Stimulated activated CD4-positive, alpha-beta T cell treated with anti-CD3 and anti-CD28 coated beads, Interleukin-1b, Interleukin-23, amount 100 ng/mL, for 4 hours (primary cell): ENCODE measurements at places on chromosomes 12 and 14.

DNA sequence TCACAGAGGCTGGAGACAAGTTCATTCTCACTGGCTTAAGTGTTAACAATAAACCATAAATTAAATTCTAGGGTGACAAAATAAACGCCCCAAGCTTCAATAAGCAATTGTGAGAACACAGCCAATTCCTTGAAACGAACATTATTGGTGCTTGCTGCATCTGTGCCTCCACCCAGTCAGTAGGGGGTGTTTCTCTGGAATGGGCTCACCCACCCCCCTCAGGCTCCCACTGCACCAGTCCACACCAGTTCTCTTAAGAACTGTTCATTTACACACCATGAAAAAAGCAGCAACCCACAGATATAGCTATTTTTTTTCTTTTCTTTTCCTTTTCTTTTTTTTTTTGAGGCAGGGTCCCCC is 34.7 kb downstream of the CDC42BPB start:
- DNase-seq = no peak

- DNase-seq = no peak
Measured at GRCh38 chr14:77256694-77257093, 14.3 kb downstream of the NGB start.

- DNase-seq = no peak
Measured at GRCh38 chr12:76266797-76267196, 81.4 kb downstream of the BBS10 start.

GRCh38 chr14:93729993-93730392 is 58.3 kb downstream of the PRIMA1 start:
- no peak for DNase-seq

DNA sequence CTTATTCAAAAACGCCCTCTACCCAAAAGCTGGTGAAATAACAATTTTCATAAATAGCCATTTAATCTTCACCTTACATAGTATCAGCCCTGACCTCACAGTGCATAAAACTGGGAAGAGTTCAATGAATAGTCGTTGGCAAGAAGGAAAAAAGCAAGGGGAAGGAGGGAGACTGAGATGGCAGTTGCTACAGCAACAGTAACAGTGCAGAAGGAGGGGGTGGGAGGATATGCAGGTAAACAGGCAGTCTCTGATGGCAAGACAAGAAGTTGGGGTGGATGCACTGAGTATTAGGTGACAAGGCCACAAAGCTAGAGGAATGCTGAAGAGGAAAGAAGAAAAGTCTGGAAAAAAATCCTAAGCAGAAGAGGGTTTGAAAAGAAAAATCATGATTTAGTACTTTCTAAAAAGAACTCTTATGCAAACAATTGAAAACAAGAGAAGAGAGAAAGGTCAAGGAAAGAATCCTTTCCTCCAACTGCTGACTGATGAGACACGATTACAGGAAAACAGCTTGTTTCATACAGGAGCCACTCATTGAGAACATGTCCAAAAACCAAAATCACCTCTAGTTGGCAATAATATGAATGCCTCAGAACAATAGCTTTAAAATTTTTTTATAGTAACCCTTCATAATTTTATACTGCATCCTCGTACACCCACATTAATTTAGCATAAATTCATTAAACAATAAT is 56.0 kb downstream of the DCAF5 start:
- no peak for DNase-seq

- DNase-seq = no peak
Measured at GRCh38 chr12:46677749-46678148, 148.0 kb downstream of the SLC38A4 start.
